Hematopoietic multipotent progenitor cell treated with erythropoietin and hydrocortisone succinate and interleukin-3 and kit ligand, for 6 days (in vitro differentiated cells): ENCODE measurements at places on chromosomes 3 and 15.

DNA sequence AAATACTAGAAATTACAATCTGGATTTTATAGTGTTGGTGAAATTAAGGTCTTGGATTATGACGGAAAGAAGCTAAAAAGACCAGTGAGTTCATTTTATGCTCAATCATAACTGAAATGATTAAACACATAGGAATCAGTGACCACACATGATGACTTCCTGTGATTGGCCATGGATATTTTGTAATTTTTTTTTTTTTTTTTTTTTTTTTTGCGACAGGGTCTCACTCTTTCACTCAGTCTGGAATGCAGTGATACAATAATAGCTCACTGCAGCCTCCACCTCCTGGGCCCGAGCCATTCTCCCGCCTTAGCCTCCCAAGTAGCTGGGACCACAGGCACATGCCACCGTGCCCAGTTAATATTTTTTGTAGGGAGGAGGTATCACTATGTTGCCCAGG lies 47.4 kb downstream of the PAQR5 start:
- no peak for DNase-seq

DNA sequence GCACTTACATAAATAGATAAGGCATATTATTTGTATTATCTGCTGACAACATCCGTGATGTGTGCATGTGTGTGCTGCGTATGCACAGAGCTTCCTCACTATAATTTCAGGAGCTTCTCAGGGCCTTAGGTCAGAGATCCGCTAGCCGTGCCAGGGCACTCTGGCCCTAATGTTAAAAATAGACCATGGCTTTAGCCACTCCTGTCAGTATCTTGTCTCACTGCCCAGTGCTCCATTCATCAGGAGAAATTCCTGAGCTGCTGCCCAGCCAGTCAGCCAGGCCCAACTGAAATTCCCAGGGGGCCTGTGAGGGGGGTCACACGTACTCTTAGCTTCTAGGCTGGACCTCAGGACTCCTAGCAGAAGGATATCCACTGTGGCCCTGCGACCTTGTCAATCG lies 70.0 kb upstream of the ABHD2 start:
- DNase-seq: no peak

GRCh38 chr15:69298697-69299441 lies at the start of gene PAQR5:
Gene PAQR5, plus strand, starts transcription at chr15:69298912. Its CDS starts 61,169 bp downstream, at chr15:69360081.
- DNase-seq: peak; percentile 66

GRCh38 chr15:95850837-95851236 lies 479.7 kb upstream of the NR2F2 start:
- DNase-seq: no peak

DNA sequence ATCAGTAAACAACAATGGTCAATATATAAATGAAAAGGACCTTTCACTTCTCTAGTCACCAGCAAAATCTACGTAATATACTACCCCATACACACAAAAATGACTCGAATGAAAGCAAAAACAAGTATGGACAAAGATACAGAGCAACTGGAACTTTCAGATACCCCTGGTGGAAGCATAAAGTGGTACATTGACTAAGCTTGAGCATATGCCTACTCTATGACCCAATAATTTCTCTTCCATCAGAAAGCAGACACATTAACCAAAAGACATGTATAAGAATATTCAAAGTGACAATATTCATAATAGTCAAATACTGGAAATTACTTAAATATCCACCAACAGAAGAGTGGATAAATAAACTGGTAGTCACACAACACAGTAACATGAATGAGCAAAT lies 86.0 kb downstream of the EFL1 start:
- no peak for DNase-seq

DNA sequence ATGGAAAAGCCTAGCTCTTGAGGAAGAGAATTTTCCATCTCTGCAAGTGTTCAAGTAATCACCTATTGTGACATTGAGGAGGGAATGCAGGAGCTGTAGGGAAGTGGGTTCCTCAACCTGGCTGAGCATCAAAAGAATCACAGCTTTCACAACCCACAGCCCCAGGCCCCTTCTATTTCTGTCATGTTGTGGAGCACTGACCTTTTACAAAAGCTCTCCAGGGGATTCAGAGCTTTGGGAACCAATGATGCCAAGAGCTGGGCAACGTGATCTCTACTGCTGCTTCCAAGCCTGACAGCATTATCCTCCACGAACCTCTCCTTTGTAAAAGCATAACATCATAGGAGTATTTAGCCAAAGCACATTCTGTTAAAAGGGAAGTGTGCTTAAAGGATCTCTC lies 231.1 kb downstream of the ADAMTS9 start:
- no peak for DNase-seq

DNA sequence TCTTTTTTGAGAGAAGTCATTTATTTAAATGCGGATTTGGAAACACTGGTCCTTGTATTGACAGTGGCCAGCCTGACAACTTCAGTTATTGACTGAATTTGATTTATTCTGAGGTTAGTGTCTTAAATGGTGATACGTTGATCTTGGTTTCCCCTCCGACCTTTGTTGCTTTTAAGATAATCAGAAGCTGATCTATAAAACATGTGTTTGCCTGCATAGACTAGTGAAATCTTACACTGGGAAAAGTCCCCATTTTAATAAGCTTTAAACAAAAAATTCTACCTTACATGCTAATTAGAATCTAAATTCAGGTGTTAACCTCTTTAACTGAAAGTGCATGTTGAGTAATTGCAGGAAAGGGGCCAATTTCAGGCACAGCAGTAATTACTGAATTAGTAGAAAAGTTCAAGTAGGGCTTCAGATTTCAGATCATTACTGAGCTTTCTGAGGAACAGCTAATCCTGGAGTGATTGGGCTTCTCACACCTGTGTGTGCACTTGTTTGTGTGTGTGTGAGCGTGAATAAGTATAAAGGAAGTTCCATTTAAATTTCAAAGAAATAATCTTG lies 221.4 kb downstream of the SOX2 start:
- DNase-seq: no peak

DNA sequence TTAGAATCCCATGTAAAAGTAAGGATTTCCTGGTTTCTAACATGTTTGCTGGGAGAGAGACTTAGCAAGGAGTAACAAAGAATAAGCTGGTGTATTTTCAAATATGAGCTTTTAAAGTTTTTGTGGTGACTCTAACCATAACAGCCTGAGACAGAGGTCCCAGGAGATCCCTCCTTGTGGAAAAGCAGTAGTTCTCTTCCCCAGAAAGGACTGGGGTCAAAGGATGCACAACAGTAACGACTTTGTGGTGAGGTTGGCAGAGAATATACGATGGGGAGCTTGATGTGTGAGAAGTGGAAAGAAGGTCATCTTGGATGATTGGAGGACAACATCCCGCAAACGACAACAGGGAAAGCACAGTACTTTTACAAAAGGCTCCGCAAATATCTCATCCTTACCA lies 38.2 kb downstream of the ABHD5 start:
- no peak for DNase-seq

DNA sequence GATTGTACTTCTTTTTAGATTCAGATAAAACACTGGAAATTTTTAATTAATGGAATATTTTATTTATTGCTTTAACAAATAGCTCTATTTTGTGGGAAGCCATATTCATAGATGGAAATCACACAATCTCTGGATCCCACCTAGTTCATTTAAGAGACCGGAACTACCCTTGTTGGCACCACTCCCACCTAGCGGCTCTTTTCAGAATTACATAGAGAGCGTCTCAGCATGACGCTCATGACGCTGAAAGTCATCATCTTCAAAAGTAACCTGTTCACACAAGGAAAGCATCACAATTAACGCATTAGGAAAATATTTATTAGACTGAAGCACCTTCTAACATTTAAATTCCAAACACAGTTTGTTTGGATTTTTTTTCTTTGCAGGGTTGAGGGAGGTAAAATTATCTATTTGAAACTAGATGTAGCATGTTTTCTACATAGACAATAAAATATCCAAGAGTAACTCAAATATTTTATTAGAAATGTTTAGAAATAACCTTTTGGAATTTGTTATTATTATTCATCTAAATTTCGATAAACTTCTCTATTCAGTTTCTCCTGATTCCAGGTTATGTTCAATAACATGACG lies 214.9 kb upstream of the ARRDC4 start:
- peak; percentile 70 for DNase-seq

DNA sequence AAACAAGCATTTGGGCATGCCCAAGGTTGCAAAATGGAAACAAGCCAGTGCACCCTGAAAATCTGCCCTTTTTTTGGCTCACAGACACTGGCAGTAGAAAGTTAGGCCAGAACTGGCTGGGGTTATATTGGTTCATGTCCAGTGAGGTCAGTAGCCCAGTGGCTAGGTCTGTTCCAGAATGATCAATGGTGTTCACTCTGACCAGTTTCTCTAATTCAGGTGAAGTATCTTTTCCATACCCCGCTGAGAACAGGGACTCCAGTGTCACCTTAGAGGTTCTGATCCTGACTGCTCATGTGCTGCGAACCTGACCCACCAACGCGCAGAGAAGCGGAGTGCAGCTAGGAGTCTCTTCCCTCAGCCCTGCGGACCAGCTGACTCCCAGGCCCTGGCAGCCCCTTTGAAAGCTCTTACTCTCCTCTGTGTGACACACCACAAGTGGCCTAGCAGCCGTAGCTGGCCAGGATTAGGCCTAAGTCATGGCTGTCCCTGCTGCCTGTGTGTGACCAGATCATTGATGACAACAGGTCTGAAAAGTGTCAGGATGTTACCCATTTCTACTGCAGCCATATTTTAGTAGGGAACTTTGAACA lies 123.5 kb downstream of the GHSR start:
- no peak for DNase-seq

DNA sequence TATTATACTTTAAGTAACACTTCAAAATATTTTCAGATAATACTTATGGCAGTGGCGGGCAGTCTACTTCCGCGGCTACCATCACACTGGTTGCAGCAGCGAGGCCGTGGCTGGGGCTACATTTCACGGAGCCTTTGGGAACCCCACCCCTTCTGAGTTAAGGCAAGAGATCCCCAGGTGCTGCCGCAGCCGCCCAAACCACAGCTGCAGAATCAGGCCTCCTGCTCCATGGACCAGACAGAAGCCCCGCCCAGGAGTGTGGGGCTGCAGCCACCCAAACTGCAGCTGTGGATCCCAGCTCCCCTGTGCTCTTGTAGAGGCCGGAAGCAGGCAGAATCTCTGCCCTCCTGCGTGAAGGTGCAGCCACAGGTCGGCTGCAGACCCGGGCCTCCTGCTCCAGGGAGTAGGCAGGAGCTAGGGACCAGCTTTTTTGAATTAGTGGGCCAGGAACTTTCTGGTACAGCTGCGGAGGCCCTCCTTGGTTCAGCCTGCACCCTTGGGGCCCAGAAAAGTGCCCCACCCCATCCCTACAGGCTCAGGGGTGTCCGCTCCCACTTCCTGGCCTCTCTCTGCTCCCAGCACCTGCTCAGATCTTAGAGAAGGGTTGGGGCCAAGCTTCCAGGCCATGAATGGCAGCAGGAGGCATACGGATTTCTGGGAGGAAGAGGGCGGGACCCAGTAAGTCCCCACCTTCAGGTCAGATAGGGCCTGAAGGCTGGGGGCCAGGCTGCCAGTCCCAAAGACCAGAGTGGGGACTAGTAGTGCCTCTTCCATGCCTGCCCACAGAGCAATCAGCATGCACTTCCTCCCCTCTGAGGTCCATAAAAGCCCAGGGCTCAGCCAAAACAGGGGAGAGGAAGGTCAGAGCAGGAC lies 1188.8 kb upstream of the CADM2 start:
- DNase-seq: no peak

GRCh38 chr3:111336511-111336910 lies 205.5 kb upstream of the CD96 start:
- peak; percentile 39 for DNase-seq

DNA sequence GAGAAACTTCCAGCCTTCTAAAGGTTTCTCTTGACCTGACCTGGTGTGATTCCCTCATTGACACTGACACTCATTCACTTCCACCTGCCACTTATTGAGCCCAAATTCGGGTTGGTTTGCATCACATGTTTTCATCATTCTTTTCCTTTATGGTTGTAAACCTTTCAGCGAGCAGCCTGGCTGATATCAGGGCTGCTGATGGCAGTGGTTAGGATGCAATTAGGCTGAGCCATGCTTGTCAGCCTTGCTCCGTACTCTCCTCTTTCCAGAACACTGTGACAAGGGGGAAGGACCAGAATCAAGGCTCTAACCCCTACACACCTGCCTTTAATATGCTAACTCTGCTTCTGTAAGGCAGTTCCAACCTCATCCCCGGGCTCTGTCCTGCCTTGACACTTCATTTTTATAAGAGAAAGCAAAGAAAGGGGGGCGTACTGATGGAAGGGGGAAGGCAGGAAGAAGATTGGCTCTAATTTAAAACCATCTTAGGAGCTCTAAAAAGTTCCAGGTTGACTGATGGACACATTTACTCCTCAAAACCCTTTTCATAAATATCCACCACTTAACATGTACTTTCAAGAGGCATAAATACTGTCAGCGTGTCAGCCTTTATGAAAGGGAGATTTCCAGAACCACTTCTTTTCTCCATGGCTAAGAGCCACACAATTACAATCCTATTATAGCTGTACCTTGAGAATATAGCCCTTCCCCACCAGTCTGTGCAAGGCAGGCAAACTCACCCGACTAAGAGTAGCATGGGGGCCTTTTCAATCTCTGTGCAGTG lies 5.7 kb downstream of the NMNAT3 start:
- no peak for DNase-seq

DNA sequence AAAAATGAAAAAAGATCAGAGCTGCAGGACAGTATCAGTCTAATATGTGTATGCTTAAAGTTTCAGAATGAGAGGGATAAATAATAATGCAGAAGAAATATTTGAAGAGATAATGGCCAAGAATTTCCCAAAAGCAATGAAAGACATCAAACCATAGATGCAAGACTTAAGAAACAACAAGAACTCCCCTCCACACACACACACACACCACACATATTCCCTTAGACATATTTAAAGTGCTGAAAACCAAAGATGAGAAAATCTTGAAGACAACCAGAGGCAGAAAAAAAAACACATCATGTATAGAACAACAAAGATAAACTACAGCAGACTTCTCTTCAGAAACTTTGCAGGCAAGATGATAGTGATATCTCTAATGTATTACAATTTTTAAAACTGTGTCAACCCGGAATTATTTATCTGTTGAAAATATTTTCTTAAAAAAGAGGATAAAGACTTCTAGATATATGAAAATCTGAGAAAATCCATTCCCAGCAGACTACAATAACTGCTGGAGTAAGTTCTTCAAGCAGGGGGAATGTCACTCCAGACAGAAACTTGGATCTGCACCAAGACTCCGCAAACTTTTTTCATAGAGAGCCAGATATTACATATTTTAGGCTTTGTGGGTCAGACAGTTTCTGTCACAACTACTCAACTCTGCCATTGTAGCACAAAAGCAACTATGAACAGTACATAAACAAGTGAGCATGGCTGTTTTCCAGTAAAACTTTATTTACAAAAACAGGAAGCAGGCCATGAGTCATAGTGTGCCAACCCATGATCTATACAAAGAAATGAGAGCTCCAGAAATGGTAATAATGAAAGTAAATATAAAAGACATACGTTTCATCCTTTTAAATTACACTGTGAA lies 223.4 kb upstream of the CGNL1 start:
- no peak for DNase-seq

- no peak for DNase-seq
Observed at GRCh38 chr3:29949131-29949530, 657.3 kb upstream of the TGFBR2 start.

- DNase-seq: no peak
Observed at GRCh38 chr3:23668430-23668904, 137.3 kb upstream of the UBE2E1 start.

GRCh38 chr15:89035150-89035549 lies 53.1 kb upstream of the ABHD2 start:
- no peak for DNase-seq
